ENCODE measurements at places on chromosomes 5 and 9. TPM values are rescaled to one million over a fixed set of nuclear protein-coding genes. Genes with fewer than 3 reads are reported as not detected.

CDC25C gene
- not detected for polyA plus RNA-seq

CATSPER3 gene
- 0.66 TPM for polyA plus RNA-seq

GRCh38 chr5:18380729-18381362 lies 746.6 kb downstream of the TAF11L14 start:
- no peak for DNase-seq

GRCh38 chr9:124088476-124088837 lies 76.9 kb downstream of the LHX2 start:
- no peak for DNase-seq

All from muscle of arm (tissue), 14 donors.